Renal cortical epithelial cell (primary cell): ENCODE measurements at places on chromosomes 11 and 22. TPM values are rescaled to one million over a fixed set of nuclear protein-coding genes. Genes with fewer than 3 reads are reported as not detected.

DNA sequence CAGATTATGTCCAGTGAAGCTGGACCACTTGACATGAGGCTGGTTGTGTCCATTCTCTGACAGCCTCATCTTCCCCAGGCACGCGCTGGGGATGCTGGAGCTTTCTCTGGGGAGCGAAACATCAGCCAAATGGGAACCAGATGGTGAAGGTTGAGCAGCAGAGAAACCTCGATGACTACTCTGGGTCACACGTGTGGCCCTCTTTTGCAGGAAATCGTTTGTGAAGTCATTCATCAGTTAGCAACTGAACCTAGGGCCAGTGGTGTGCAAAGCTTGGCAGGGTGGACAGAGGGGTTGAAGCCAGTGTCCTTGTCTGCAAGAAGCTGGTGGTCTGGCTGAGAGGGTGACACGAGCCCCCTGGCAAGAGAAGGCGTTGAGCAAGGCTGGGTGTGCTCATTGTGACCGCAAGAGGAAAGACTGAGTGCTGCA, 109.8 kb downstream of the ZBTB16 start:
- DNase-seq = no peak

GRCh38 chr11:11440144-11440543, 87.1 kb upstream of the CSNK2A3 start:
- DNase-seq = no peak

DNA sequence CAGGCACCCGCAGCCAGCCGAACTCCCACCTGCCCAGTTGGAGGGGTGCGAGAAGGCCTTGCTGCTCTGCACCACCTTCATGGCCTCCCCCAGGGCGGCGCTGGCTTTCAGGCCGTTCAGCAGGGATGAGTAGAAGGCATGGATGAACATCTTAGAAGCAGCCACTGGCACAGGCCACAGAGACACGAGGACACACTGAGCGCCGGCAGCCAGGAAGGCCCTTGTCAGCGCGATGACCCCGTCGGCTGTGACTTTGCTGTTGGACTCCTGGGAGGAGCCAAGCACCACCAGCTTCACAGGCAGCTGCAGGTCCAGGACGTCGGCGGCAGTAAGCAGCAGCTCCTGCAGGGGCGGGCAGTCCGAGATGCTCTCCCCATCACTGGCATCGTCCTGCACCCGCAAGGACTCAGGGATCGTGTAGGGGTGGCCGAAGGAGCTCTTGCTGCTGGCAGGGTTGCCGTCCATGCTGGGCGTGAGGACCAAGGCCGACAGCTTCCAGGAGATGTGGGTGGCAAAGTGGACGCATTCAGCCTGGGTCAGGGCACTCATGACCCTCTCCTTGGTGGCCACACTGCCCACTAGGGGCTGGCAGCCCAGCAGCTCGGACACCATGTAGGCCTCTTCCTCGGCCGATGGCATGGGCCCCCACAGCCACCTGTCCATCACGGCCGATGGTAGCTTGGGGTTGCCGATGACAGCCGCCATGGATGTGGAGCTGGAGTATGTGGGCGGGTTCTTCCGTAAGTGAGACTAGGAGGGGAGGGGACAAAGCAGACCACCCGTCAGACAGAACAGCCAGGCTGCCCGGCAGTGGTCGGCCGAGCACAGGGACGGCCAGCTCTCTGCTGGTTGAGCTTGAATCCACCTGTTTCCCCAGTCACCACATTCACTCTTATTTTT, 79.7 kb upstream of the PITPNB start:
- DNase-seq = no peak

Gene CELSR1
- 41.2 and 151 TPM in 2 replicates for total RNA-seq

- no peak for DNase-seq
These were observed 31.0 kb upstream of the CD5 start for GRCh38 chr11:61071208-61071681.

GRCh38 chr11:83976086-83976485, 689.9 kb upstream of the CCDC90B start:
- DNase-seq = no peak

GRCh38 chr22:17788528-17789378, 14.5 kb upstream of the BID start:
- no peak for DNase-seq

GRCh38 chr11:111634981-111635705, 32.9 kb downstream of the SIK2 start:
- DNase-seq = peak; percentile 75

Gene UBE2L6
- 24.7 and 38.3 TPM in 2 replicates for total RNA-seq

- DNase-seq = no peak
These were observed 185.6 kb upstream of the MTMR2 start for GRCh38 chr11:96109331-96110030.

- DNase-seq = peak; percentile 67
These were observed 1.6 kb downstream of the SLN start for GRCh38 chr11:107710301-107710700.

DNA sequence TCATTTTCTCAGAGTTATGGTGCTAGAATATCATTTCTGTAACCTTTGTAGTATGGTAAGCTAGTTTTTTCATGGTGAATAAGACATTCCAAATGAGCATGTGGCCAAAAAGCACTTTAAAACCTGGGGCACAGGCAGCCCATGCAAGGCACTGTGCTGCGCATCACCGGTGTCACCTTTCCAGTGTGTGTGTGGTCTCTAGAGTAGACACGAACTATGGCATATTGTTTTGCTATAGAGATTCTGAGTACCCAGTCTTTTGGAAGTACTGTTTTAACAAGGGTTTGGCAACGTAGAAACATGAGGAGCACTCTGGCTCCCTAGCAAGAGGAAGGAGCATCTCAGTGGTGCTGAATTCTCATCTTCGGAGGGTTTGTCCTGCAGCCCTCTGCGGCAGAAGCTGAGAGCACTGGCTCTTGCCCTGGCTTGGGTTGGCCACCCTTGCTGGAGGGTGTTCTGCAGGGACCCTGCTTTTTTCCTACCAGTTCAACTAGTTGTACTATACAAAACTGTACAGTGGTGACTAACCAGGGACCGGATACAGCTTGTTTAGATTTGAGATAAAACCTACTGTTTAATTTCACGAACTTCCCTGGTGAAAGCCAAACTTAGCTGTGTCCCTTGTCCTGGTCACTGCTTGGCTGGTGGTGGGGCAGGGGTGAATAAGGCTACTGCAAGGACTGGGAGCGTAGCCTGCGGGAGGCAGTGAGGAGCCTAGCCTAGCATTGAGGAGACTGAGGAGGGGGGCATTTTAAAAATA, 135.7 kb downstream of the ATXN10 start:
- DNase-seq = no peak

Gene LRRN4CL
- 0.17 and 0.25 TPM in 2 replicates for total RNA-seq

DNA sequence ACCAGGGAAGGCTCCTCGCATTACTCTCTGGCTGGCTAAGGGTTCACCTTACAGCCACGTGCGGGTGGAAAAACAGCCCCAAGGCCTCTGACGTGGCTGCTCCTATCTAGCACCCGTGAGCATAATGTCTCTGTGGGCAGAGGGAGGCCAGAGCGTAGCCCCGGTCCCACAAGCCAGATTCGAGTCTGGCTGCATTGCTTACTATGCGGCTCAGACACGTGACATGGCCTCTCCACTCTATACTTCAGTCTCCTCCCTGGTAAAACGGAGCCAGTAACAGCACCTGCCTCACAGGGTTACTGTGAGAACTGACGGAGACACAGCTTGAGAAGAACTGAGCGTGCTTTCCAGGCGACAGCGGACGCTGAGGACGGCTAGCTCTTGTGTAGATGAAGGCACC, 105.8 kb upstream of the BID start:
- DNase-seq = no peak

Gene C11orf91
- not detected in 2 replicates for total RNA-seq

GRCh38 chr11:26191193-26191592, 140.7 kb upstream of the ANO3 start:
- no peak for DNase-seq

GRCh38 chr11:84218318-84218717, 932.2 kb upstream of the CCDC90B start:
- DNase-seq = no peak

- DNase-seq = peak; percentile 39
These were observed 53.6 kb downstream of the DDX10 start for GRCh38 chr11:108718466-108718865.

DNA sequence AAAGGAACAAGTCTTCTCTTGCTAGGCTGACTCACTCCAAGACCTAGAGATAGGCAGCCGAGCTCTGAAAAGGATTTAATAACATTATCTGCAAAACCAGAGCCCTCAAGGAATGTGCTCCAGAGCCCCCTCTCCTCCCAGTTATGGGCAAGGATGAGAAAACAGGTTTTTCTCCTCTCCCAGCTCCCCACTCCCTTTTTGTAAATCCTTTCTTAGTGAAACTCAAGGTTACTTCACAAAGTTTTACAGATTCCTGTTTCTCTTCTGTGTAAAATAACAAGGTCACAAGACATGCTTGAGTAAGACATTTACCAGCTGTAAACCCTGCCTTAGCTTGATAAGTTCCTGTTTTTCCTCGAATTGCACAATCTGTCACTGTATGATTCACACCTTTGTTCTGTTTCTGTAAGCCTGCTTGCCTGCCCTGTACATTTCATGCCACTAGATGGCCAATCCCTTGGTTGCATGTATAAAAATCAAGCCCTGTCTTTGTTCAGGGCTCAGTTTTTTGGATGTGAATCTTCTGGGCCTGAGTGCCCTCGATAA, 489.4 kb downstream of the KCNA4 start:
- DNase-seq = peak; percentile 100

DNA sequence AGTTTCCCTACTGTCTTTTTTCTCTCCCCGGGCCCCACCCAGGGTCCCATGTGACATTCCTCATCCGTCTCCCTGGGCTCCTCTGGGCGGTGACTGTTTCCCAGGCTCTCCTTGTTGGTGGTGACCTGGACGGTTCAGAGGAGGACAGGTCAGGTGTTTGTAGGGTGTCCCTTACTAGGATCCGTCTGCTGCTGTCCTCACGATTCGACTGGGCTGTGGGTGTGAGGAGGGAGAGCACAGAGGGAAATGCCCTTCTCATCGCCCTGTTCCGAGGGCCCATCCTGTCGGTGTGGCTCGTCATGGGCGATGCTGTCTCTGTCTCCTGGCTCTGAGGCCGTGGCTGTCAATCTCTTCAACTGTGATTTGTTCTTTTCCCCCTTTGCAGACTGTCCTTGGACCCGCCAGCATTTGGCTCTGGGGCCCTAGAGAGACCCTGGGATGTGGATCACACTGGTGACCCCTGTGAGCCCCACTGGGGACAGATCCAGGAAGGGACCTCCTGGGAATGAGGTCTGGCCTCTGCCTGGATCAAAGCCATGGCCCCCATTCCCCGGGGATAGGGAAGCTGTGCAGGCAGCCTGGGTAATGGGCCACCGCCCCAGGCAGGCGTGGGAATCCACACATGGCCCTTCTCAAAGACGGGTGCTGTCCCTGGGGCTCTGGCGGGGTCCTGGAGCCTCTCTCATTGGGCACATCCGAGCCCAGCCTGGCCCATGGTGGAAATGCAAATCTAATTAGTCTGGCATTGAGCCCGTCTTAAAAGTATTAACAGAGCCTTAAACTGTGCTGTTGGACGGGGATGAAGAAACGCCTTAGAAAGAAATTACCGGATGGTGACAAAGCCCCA, 46.8 kb upstream of the KCNQ1OT1 start:
- peak; percentile 41 for DNase-seq

DNA sequence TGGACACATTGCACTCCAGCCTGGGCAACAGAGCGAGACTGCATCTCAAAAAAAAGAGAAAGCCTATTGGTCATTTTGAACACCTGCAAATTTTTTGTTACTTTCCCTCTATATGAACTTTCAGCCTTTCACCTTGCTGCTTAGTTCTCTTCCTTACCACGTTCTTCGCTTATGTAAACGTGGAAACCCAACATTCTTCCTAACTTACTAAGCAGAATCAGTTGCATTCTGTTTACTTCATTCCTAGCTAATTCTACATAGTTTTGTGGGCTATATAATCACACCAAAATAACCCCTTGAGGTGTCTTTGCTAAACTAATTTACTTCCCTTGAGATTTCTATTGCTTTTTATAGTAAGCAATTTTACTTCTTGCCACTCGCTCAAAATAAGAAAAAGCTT, 23.2 kb downstream of the MS4A4A start:
- peak; percentile 13 for DNase-seq

Gene LRRC75B
- 7.8 and 8.2 TPM in 2 replicates for total RNA-seq

DNA sequence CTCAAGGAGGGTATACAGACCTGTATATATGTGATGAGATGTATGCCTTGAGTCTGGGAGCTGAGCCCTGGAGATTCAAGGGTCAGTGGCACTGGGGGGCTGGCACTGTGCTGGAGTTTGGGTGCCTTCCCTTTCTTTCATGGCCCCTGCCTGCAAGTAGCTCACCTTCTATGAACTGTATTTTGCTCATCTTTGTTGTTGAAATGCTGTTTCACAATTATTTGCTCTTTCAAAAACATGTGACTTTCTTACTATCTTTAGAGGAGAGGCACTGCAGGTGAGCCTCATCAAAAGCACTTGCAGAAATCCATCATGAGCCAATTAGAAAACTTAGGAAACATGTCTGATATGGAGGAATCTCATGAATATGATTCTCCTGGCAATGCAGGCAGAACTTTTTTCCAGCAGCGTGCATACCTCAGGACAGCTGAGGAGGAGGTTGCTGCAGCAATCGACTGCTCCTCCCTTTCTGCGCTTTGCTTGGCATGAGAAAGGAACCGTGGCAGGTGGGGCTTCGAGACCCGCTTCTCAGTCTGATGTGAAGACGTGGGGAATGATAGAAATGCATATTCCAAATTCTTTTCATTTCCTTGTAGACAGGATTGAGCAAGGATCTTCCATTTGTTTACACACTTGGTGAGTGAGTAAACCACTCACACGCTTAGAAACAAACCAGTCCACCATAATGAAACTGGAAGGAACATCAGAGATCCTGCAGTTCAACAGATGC, 178.4 kb upstream of the E2F8 start:
- DNase-seq = peak; percentile 53

DNA sequence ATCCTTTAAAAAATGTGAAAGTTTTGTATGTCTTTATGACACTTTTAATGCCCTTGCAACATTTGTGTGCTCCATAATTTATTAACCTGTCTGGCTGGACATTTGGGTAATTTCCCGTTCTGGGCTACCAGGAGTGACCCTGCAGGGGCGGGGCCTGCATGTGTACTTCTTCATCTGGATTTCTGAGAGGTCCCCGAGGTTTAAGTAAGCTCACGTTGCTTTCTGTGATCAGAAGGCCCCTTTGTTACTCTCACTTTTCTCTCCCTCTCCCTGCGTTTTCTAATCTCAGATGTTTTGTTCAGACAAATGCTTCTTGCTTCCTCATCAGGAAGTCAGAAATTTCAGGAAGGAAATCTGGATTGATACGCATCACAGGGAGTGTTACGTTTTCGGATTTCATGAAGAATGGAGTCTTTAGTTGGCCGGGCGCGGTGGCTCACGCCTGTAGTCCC, 78.9 kb upstream of the CRYBB3 start:
- DNase-seq = peak; percentile 80
